ENCODE measurements at places on chromosomes 7 and 10. TPM values are rescaled to one million over a fixed set of nuclear protein-coding genes. Genes with fewer than 3 reads are reported as not detected.

SPDYE2 gene
- not detected for total RNA-seq

DNA sequence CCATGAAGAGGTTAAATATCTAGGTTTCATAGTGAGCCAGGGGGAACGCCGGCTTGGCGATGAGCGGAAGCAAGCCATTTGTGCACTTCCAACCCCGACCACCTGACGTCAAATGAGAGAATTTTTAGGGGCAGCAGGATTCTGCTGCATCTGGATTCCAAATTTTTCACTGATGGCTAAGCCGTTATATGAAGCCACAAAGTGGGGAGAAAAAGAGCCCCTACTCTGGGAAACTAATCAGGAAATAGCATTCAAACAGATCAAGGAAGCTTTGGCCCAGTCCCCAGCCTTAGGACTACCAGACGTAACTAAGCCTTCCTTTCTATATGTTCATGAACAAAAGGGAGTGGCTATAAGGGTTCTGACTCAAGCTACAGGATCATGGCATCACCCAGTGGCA, 12.9 kb upstream of the ADCK2 start:
- DNase-seq, result no peak

VWA2 gene
- 7.3 TPM for total RNA-seq

AUTS2 gene
- total RNA-seq, result 40.0 TPM

MRLN gene
- 120 TPM for total RNA-seq

- no peak for DNase-seq
Measured at GRCh38 chr10:121662531-121662930, 64.3 kb upstream of the FGFR2 start.

DNA sequence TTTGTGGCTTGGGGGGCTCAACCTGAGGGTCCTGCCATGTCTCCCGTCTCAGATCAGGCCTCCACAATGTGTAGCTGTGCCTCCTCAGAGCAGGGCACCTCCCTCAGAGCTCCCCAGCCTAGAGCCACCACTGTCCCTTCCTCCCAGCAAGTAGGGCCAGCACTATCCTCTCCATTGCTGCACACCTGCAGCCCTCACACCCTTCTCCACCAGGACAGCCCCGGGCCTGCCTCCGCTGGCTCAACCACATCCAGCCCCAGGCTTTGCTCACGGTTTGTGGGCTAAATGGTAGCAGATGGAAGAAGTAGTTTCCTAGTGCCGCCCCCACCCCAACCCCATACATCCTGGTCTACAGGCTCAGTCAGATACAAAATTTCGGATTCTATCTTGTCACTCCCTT, 10.1 kb downstream of the NFKB2 start:
- DNase-seq, result no peak

- no peak for DNase-seq
Measured at GRCh38 chr7:55557666-55558188, 14.6 kb downstream of the VOPP1 start.

OR13A1 gene
- total RNA-seq, result not detected

- no peak for DNase-seq
Measured at GRCh38 chr10:33325929-33326328, 8.5 kb downstream of the NRP1 start.

- no peak for DNase-seq
Measured at GRCh38 chr7:141312828-141313521, 238.2 kb upstream of the AGK start.

DNA sequence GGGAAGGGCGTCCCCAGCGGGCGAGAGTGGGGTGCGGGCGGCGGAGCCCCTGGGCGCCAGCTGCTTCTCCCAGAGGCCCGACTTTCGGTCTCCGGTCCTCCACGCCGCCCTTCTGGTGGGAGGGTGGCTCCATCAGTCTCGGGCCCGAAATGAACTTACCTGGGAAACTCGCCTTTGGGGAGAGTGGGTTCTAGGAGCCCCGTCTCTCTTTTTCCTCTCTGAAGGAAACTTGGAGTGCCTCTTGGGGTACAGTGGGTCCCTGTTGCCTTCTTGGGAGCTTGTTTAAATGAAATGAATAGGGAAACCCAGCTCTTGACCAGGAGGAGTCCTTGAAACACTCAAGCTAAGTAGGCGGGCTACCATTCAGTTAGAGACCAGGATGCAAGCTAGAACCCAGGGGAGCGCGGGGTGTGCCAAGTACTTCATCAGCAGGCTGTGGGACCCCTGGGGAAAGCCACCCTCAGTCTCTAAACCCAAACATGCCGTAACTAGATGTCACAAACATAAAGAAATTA, 1.3 kb downstream of the SLC26A4 start:
- no peak for DNase-seq

- no peak for DNase-seq
Measured at GRCh38 chr7:39978230-39978934, 28.3 kb downstream of the CDK13 start.

GBX1 gene
- not detected for total RNA-seq

- no peak for DNase-seq
Measured at GRCh38 chr10:12097791-12098190, 29.0 kb downstream of the DHTKD1 start.

DNA sequence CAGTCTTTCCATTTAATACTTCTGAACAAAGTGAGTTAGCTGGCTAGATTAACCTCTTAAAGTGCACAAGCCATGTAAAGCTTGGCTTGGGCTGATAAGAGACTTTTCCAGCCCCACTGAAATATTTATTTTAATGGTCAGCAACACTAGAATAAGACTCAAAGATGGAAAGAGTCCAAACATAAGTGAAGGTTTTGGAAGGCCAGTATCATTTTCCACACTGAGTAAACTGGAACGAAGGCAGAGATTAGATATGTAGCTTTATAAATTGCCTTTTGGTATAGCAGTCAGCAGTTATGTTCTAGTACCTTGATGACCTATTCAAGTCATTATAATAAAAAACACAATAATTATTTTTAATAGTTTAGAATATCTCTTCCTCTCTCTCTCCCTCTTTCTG, 102.2 kb downstream of the HDAC9 start:
- DNase-seq, result no peak

DNA sequence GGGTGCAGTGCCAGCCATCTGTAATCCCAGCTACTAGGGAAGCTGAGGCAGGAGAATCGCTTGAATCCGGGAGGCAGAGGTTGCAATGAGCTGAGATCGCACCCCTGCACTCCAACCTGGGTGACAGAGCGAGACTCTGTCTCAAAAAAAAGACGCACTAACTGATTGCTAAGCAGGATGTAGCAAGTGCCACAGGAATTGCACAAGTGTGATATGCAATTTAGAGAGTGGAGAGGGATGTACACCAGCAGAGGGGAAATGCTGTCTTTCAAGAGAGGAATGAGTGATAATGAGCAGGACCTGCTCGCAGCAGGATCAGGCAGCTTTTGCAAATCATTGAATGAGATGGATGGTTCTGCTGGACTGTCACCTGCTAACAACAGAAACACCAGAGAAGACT, 13.3 kb upstream of the SLC16A12 start:
- DNase-seq, result no peak

GIMAP1 gene
- 3.2 TPM for total RNA-seq

DNA sequence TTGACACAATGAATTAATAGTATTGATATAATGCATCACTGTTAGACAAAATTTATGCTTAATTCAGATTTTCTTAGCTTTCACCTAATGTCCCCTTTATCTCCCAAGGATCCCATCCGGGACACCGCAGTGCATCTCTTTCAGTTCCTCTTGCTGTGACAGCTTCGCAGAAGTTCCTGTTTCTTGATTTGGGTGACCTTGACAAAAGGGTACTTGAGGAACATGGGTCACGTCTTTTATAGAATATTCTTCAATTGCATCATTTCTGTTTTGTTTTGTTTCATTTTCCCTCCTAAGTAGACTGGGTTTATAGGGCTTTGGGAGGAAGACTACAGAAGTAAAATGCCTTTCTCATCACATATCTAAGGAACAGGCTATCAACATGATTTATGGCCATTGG, 453.2 kb downstream of the DPP6 start:
- DNase-seq, result no peak

DNA sequence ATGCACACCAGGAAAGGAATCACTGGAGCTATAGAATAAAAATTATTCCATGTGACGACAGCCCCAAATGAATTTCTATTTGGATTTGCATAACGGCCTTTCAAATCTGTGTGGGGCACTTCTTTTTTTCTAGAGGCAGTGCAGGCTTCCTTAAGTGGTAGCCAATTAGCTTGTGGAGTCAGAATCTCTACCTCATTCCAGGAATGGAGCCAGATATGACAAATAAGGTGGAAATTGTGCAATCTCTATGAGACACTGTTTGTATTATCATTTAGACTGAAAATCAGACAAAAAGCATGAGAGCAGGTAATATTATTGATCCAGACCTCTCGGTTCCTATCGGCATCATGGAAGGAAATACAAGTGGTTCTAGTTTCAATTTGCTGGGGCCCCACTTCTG, 78.7 kb downstream of the BEND7 start:
- DNase-seq, result no peak

GRCh38 chr10:34959321-34959720, 130.8 kb downstream of the CUL2 start:
- DNase-seq, result no peak

MMD2 gene
- total RNA-seq, result not detected
